CD4-positive, alpha-beta T cell treated with Interleukin-4 for 4 hours (primary cell): ENCODE measurements at places on chromosomes 12 and 14.

DNA sequence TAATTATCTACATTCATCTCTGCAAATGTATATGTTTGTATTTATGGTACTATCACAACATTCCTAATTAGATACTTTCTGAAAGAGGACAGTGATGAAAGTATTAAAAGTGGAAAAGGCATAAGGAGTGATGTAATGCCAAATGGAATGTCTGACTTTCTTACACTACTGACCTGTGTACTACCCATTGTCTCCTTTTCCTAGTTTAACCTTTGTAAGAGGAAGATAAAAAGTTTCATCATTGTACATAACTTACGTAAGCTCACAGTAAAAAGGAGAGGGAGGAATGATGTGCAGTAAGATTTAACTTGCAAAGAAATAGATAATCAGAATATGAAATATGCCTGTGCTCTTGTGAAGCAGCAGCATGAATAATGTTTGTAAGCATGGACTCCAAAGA is 55.9 kb downstream of the SOX5 start:
- no peak for DNase-seq

- no peak for DNase-seq
Measured at GRCh38 chr12:68665016-68665569, 21.7 kb upstream of the NUP107 start.

- DNase-seq = no peak
Measured at GRCh38 chr12:39341179-39341578, 101.7 kb downstream of the KIF21A start.

DNA sequence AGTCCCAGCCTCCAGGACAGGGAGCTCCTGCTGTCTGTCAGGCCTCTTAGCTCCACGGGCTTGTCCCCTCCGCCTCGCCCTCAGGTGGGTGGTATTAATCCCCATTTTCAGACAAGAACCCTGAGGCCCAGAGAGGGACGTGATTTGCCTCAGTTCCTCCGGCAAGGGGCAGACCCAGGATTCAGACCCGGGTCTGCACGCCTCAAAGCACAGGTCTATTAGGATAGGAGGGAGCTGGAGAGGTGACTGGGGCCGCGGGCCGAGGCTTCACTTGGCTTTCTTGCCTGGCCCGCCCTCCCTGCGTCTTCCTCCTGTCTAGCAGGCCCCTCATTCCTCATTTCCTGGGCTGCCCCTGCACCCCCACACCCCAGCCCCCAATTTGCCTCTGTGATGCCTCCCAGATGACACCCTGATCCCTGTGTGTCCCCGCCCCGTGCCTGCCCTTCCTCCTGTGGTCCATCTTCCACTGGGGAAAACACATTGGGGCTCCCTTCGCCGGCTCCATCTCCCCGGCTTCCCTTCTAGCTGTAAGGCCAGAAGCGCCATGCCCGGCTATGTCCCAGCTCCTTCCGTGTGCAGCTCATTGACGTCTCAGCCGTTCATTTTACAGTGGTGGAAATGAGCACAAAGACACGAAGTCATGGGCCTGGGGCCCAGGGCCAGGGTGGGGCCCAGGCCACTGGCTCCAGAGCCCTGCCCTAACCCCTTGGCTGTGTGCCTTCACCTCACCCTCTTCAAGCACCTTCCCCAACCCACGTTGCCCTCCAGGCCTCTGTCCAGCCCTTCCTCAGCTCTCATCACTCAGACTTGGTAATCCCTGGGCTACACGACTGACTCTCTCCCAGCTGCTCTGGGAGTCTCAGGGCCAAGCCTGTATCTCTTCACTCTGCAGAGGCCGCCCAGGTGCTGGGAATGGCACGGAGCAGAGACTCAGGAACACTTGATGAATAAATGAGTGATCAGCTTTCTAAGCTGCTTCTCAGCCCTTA is 15.5 kb upstream of the CYP46A1 start:
- DNase-seq = no peak

- no peak for DNase-seq
Measured at GRCh38 chr12:70615174-70615866, 21.9 kb downstream of the PTPRB start.

DNA sequence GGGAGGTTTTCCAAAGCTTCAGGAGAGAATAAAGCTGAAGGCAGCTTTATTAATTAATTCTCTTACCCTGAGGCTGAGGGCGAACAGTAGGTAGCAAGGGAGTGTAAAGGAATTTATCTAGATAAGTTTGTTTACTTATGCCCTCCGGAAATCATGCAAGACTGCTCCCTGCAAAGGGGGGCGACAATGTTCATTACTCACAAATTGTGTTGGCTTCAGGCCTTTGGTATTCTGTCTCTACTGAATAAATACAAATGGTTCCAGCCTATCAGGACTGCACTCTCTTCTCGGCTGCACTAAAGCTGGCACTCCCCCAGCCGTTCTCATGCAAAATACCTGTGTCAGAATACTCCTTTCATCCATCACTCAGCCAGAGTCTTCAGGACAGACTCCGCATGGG is 120.8 kb downstream of the PPHLN1 start:
- no peak for DNase-seq
